ENCODE measurements at places on chromosomes 13 and 19.

DNA sequence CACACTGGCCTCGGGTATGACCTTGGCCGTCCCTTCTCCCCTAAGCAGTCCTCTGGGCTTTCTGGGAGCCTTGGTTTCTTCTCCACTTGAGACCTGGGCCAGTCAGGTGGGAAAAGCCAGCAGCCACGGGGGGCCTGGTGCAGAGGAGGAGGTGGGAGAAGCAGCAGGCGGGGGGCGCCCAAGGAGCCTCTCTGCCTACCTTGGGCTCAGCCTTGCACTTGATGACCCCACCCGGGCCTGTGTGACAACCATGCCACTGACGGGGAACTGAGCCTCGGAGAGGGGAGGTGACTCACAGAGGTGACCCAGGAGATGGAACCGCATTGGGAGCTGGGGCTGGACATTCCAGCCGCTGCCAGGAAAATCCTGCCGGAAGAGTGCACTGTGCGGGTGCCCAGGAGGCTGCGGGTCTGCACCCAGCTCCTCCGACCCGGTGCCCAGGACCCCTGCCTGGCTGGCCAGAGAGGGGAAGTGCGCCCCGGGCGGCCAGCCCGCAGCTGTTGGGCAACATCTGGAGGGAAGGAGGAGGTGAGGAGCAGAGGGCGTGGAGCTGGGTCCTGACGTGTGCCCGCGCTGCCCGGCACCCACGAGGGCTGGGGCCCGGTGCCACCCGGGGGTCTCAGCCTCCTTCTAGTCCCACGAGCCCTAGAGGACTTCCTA is 23.4 kb upstream of the SLC7A10 start:
- no peak for DNase-seq

DNA sequence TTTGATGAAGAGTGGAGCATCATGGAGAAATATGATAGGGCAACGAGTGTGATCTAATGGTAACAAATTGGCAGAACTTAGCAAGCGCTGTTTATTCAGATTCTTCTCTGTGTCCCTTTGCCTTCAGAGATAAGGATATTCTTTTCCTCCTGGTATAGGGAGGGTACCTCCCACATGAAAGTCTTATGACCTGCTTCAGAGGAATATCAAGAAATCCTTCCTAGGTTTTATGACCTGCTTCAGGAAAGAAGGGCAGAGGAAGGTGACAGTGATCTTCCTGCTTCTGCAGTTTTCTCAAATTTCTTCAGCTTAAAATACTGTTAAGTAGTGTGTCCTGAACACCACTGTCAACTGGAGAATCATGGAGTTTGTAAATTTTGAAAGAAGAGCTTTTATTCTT is 144.3 kb downstream of the DNAJC15 start:
- no peak for DNase-seq

DNA sequence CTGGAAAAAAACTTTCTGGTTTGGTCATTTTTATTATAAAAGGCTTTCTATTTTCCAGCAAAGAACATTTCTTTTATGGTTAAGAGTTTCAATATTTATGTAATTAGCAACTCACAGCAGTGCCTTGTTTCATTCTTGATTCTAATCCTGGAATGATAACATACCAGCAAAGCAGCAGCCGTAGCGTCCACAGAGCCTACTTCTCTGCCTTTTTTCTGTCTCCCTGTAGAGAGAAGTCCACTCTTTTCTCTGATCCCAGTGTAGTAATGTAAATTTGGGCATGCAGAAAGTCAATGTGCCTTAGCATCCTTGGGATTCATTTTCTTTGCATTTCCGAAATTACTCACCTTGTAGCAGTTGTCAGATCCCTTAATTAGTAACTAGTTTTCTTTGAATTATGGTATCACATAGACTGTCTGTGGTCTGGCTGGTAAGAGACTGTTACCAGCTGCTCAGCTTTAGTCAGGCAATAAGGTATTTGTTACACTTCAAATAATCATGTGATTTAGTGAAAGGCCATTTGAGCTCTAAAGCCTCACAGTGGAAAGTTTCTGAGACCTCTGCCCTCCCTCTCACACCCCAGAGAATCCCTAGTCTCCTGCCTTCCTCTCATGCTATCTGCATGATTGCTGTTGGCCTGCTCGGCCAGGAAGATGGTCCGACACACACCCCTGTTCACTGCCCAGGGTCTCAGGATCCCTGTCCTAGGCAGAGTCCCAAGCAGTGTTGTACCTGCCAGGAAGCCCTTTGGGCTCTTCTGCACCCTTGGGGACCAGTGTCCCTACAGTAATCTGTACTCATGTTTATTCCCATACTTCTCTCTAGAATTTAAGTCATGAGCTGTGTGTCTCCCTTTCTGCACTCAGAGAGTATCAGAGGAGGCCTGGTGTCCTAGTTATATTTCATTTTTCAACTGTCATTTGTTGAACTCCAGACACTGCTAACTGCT is 86.3 kb downstream of the LRCH1 start:
- no peak for DNase-seq

DNA sequence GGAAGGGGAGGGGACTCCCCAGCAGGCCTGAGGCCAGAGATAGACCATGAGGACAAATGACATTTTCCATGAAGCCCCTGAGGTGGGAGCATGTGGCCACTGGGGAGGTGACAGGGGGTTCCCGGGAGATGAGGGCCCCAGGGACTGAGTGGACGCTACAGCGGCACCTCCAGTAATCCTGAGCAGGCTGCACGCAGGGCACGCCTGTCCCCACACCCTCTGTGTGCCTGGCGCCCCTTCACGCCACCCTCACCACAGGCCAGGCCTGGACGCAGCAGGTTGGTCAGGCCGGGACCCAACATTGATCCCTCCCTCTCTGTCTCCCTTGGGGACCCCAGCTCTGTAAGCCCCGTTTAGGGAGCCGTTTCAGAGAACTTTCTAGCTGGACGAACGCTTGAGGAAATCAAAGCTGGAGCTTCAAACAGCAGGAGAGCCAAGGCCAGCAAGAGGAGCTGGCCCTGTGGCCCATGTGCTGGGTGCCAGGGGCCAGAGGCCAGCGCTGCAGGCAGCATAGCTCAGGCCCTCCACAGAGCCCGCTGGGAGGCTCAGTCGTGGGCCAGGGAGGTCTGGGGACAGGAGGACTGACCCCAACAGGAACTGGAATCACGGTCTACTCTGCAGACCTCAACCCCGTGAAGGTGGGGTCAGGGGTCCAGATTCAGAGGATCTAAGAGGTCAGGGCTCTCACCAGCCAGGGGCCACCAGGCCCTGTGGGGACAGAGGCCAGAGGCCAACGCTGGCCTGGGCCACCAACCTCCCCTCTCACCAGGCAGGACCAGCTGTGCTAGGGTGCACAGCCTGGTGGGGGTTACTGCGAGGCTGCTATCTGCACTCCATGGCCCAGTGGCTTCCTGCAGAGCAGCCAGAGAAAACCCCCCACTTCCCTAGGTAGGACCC is 14.6 kb downstream of the LSM4 start:
- DNase-seq: no peak

GRCh38 chr19:40578442-40578908 is 1.8 kb downstream of the SHKBP1 start:
- no peak for DNase-seq

DNA sequence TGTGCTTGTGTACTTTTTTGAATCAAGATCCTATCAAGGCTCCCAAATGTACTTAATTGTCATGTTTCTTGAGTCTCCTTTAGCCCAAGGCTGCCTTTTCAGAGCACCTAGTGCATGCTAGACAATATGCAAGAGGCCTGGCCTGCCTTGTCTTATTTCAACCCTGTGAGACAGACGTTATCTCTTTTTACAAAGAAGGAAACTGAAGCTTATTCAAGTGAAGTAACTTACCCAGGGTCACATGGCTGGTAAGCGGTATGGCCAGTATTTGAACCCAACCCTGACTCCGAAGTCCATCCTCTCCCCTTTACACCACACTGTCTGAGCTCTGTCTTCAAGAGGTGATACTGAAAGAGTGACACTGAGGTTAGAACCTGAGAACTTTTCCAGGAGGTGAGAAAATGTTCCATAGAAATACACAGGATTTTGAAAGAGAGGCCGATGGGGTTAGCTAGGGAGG is 505.1 kb downstream of the FOXO1 start:
- no peak for DNase-seq

GRCh38 chr13:109209526-109209925 is 576.9 kb downstream of the IRS2 start:
- no peak for DNase-seq

GRCh38 chr19:788686-788982 is 8.6 kb upstream of the PTBP1 start:
- no peak for DNase-seq

DNA sequence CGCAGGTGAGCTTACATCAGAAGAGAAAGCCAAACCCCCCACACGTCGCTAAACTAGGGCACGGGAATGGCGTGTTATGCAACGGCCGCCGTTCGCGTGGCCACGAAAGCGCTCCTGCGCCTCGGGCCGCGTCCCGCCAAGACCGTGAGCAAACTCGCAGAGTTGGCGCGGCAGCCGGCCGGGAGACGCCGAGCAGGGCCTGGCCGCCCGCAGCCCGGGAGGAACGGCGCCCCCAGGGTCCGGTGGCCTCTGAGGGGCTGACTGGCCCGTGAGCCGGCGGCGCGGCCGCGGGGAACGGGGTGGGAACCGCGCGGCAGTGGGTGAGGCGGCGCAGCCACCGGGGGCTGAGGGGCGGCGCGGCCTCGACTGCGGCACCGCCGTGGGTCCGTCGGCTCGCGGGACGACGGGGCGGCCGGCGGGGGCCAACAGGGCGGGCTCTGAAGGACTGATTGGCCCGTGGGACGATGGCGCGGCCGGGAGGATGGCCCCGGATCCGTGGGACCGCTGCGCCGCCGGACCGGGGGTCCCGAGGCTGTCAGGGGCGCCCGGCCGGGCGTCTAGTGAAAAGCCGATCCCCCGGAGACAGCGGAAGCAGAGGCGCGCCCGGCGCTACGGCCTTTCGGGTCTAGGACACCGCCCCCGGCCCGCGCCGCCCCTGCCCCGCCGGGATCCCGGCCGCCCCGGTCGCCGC is 903 bp downstream of the LATS2 start:
- no peak for DNase-seq

All from vagina (tissue), 2 donors.